Activated CD4-positive, CD25-positive, alpha-beta regulatory T cell treated with anti-CD3 and anti-CD28 coated beads, Interleukin-2, amount 50 U/mL, for 16 hours (primary cell): ENCODE measurements at places on chromosomes 1 and 21.

GRCh38 chr1:1916851-1917251, 1.8 kb downstream of the CALML6 start:
- no peak for DNase-seq

GRCh38 chr1:109214695-109215623, 1.2 kb downstream of the SARS1 start:
- DNase-seq = peak; percentile 16

DNA sequence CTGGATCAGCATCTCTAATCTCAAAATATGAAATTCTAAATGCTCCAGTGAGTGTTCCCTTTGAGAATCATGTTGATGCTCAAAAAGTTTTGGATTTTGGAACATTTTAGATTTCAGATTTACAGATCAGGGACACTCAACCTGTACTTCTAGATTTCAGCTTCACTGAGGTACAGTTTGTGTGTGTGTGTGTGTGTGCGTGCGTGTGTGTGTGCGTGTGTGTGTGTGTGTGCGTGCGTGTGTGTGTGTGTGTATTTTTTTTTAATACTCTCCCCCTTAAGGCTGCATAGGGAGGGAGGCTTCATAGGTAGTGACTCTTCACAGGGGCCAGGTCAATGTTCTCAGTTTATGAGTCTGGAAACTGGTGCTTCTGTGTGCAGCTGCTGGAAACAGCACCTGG, 77.5 kb downstream of the BRINP2 start:
- no peak for DNase-seq

DNA sequence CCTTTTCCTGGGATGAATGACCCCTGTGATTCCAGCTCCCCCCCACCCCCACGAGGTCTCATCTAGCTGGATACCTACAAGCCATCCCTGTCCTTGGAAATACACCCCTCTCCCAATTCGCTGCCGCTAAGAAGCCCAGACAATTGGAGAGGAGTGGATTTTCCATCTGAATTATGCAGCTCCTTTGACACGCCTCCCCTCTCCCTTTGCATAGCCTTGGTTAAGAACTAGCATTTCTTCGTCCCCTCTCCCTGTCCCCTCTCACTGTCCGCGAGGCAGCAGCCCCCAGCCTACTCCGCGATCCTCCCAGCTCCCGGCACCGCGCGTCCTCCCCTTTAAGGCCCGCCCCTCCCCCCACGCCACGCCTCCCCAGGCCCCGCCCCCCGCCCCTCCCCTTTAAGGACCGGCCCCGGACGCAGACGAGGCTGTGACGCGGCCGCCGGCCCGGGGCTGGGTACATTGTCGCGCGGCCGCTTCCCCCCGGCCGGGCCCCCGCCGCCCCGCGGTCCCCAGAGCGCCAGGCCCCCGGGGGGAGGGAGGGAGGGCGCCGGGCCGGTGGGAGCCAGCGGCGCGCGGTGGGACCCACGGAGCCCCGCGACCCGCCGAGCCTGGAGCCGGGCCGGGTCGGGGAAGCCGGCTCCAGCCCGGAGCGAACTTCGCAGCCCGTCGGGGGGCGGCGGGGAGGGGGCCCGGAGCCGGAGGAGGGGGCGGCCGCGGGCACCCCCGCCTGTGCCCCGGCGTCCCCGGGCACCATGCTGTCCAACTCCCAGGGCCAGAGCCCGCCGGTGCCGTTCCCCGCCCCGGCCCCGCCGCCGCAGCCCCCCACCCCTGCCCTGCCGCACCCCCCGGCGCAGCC, at the start of gene MAPKAPK2:
Gene MAPKAPK2, plus strand, starts transcription at position 428 of the 856 bp plus-strand sequence. Its CDS starts 325 bp downstream, at position 753.
- peak; percentile 63 for DNase-seq

DNA sequence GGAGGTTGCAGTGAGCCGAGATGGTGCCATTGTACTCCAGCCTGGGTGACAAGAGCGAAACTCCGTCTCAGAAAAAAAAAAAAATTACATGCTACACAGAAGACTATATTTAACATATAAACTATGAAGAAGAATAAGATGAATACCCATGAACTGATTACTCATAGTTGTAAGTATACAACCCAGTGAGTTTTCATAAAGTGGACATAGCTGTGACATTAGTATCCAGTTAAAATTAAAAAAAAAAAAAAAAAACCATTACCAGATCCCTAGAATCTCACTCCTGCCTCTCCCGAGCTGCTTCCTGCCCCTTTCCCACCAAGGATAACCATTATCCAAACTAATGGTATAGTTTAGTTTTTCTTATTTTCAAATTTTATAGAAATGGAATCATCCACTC, 37.4 kb downstream of the UBE4B start:
- DNase-seq = no peak

DNA sequence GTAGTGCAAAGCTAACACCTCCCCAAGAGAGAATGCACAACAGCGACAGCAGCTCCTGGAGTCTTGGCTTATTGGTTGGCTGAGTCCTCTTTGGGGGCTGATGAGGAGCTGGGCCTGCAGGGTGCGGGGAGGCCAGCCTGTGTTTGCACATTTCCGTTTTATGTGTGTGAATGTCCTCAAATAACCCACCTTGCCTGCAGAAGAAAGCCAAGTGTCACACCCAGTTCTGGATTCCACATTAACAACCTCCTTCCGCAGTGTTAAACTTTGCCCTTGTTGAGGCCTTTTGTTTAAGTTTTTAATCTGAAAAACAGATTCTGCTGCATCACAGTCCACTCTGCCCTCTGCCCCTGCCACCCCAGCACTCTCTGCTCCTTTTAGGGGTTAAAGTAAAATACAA, 274.5 kb downstream of the TM2D1 start:
- DNase-seq = no peak

- no peak for DNase-seq
These were observed 36.7 kb downstream of the DISC1 start for GRCh38 chr1:231663211-231663792.

- DNase-seq = peak; percentile 26
These were observed 22.2 kb upstream of the C1orf174 start for GRCh38 chr1:3922201-3922725.

DNA sequence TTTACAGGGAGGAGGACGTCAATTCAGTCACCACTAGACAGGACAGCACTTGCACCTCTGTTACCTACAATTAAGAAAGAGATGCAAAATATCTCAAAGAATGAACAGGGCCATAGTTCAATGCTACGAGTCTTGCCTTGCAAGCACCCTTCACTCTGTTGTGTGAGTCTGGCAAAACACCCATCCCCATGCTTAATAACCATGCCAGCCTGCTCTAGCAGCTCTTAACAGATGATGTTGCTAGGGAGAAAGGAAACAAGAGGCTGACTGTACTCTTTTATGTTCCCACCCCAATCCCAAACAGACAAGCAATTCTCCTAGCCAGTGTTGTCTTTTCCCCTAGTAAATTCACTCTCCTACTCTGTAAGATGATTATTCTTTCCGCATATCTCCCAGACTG, 5.3 kb downstream of the CBR1 start:
- no peak for DNase-seq

DNA sequence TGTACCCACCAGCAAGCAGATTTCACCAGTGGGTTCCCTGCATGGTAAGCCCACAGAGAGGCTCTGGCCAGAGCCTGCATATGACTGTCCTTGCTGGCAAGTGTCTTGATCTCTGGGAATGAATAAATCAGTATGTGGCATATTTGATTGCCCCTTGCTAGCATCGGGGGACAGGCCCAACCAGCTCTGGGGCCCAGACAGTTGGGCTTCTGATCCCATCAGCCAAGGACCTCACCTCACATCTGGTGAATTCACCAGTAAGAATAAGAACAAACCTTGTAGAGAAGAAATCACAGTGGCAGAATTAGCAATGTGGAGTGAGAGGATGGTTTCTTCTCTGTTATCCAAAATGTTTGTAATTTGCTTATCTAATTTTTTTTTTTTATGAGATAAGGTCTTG, 15.9 kb downstream of the SLC1A7 start:
- DNase-seq = no peak

- no peak for DNase-seq
These were observed 23.7 kb upstream of the DISP1 start for GRCh38 chr1:222791006-222791710.

DNA sequence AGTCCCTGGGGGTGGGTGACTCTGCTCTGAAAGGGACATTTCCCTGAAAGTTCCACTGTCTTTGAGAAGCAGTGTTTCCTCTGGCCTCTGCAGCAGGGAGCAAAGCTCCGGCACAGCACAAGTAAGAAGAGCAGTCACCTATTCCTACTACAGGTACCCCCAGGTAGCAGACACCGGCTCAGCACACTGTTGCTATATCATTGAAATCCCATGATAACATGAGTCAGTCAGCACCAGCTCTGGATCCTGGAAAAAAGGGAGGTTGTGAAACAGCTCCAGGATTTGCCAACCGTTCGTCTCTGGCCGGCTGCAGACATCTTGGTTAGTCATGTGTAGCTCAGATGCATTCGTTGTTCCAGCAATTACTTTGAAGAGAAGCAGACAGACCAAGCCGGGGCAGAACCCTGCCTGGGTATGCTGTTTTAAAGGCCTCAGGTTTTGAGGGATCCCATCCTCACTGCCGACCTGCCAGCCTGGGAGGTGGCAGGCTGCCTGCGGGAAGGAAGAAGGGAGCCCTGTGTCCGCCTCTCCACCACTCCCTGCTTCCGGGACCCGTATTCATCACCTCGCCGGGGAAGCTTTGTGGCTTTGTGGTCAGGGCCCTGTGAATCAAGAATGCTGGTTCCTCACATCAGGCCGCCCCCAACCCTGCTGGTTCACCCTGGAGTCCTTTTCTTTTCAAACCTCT, 139.2 kb downstream of the CLIC6 start:
- DNase-seq = peak; percentile 14

- DNase-seq = no peak
These were observed 462.8 kb upstream of the NFIA start for GRCh38 chr1:60619581-60619980.
